ENCODE measurements at places on chromosomes 16 and 17.

DNA sequence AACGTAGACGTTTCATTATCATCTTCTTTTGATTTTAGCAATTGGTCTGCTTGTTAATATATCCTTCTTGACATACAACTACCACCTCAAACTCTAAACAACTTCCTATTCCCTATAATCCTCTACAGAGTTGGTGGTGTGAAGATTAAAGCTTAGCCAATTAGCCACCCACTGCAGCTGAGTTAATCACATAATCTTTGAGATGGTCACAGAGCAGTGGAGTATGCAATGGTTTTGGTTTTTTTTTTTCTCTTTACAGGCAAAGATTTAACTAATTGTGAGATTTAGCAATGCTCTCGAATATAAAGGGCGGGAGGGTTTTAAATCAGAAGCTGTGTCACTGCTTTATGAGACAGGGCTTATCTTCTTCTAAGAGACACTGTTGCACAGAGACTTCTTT lies 37.0 kb downstream of the STX8 start:
- no peak for DNase-seq

DNA sequence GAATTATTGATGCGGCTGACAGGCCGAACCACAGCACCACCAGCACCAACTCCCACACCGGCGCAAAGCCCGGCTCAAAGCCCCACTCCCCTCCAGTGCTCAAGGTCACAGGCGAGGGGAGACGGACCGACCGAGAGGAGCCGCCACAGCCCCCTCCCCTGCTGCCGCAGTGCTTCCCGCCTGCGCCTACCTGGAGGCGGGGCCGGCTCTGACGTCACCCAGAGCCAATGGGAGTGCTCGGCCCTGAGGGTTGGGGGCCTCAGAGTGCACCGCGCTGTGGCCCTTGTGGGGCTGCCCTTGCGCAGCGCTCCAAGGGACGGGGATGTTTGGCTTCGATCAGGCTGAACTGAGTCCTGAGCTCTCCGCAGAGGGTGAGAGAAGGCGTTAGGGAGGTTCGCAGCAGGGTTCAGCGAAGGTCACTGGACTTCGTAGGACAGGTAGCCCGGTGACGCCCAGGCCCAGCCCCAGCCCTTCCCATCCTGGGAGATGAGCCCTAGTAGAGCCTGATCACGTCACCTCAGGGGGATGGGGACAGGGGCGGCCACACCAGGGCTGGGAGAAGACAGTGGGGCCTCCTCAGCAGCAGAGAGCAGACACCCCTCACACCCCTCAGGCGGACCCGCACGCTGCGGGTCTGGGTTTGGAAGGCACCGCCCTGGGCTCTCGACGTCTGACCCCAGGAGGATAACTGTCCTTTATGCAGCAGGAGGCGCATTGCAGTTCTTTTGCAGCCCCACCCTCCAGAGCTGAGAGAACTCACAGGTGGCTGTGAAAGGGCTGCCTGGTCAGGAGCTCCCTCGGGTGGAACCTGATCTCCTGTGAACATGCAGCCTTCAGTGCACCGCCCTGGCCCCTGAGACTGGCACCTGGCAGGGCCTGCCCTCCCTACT lies 1.5 kb downstream of the NDRG4 start:
- DNase-seq = no peak

DNA sequence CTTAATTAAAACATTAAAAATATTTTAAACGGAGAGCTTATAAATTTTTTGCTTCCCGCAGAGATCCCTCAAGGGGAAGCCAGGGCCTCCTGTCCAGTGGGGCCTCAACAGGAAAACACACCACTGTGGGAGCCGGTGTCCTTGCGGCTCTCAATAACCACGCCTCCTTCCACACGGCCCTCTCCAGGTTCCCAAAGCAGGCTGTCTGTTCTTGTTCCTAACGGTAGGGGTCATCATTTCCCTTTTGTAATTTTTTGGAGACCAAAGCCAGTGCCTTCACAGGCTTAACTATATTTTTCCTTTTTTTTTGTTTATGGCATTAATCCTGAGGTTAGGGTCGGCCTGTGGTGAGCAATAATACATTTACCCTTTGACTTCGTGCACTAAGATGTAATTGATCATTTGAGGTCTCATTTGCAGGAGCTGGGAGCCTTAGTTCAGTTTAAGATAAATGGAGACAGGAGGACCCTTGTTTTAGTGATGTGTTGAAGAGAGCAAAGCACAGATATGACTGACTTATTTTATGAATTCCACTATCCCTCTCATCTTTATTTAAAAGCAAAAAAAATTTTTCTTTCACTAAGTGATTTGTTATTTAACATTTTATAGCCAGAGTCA lies 77.5 kb upstream of the N4BP1 start:
- no peak for DNase-seq

- peak; percentile 26 for DNase-seq
Observed at GRCh38 chr16:49491771-49492761, 118.5 kb downstream of the C16orf78 start.

GRCh38 chr16:13108126-13108525 lies 206.7 kb downstream of the SHISA9 start:
- no peak for DNase-seq

DNA sequence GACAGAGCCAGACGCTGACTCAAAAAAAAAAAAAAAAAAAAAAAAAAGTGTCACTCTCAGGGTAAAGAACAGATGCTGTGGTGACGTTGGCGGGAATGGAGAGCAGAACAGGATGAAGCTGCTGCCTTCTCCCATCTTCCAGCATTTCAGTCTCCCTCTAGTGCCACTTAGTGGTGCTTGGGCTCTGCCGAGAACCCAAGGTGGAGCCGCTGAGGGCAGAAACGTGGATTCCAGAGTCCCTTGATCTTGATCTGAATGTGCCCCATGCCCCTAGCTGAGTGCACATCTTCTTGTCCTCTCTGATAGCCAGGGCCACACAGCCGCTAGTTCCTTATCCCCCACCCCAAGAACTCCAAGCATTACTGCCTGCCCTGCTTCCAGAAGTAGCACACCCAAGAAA lies 43.2 kb upstream of the FA2H start:
- DNase-seq = no peak

All from CD4-positive, alpha-beta T cell (primary cell).